Stimulated activated CD4-positive, alpha-beta T cell treated with anti-CD3 and anti-CD28 coated beads, Interleukin-12 subunit alpha, Interleukin-12 subunit beta, amount 100 ng/mL, for 4 hours (primary cell): ENCODE measurements at places on chromosomes 3 and 15.

- no peak for DNase-seq
These were observed 44.2 kb downstream of the SMAD6 start for GRCh38 chr15:66746231-66746605.

DNA sequence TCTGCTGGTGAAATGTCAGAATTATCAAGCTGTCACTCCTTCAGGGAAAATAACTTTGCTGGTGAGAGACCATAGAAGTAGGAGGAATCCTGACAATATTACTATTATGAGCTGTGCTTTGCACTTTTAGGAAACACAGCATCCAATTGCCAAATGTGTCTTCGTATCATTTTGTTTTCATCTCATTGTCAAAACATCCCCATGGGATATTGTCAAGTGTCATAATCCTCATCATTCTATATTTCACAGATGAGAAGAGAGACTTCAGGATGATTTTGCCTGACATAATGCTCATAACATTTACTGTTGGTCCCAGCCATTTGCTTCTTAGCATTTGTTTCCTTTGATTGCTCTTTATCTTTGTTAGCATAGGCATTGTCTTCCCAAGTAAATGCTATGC, 120.5 kb upstream of the NUDT16 start:
- DNase-seq: no peak

GRCh38 chr15:68184616-68185480, 20.3 kb downstream of the CALML4 start:
- no peak for DNase-seq

- no peak for DNase-seq
These were observed 12.3 kb upstream of the ALCAM start for GRCh38 chr3:105354429-105354828.

- DNase-seq: no peak
These were observed 5.5 kb downstream of the KLF13 start for GRCh38 chr15:31332020-31332680.

DNA sequence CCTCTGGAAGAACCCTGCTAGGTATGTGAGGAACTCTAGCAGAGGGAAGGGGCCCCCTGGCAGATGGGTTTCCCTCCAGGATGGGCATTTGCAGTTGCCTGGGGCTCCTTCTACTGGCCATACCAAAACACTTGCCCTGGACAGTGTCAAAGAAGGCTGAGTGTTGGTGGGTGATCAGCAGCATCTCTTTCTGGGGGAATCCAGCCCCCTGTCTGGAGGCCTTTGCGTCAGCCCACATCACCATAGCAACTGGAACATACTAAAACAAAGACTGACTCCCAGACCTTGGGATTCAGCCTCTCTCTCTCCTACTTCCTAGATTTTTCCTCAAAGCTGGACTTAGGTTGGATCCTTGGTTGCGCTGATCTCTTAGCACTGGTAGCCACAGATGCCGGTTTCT, 8.1 kb downstream of the CEMIP start:
- DNase-seq: no peak

DNA sequence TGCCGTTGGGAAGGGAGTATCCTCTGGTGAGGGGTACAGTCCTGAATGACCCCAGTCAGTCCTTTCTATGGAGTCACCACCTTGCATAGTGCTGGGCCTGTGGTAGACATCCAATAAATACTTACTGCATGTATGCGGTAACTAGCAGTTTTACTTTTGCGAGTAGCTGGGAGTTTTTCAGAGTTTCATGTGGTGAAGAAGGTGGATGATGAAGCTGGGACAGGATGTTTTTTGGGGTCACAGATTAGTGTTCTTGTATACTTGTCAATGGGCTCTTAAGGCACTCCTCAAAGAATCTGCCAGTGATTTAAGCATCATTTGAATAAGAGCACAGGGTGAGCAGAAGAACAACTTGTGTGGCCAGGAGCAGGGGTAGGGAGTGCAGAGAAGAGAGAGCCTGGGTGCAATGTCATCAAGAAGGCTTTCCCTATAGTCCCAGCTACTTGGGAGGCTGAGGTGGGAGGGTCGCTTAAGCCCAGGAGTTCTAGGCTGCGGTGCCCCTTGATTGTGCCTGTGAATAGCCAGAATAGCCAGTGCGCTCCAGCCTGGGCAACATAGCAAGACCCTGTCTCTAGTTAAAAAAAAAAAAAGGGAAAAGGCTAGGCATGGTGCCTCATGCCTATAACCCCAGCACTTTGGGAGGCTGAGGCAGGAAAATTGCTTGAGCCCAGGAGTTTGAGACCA, 22.1 kb downstream of the PPCDC start:
- no peak for DNase-seq

DNA sequence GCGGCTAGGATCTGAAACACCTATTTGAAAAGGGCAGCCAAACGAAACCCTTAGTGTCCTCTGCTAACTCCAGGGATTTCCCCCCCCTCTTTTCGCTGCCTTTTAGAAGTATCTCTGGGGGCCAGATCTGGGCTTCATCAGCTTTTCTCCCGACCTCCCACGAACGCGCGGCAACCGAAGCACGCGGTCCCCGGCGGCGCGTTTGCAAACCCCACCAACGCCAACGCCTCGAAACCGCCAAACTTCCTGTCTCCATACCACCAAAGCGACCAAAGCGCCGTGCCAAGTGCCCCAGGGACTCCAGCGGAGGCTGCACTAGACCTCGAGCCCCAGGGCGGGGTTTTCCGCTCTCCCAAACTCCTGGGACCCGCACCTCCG, 155.8 kb upstream of the FRMD4B start:
- DNase-seq: no peak

DNA sequence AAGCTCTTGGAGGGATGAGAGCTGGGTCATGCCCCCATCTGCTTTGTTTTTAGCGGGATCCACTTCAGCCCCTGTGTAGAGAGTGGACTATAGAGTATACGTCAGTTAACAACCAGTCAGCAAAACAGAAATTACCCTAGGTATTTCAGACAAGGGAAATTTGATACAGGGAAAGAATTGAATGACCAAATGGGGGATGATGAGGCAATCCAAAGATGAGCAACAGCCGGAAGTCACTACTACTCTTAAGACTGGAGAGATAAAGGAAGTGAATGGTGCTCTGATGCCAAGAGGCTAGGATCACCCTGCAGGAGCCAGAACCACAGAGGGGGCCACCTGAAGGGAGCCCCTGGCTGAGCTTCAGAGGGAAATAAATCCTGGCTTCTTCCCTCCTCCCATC, 1.7 kb upstream of the GPR62 start:
- no peak for DNase-seq

GRCh38 chr3:72821161-72821781, 27.0 kb downstream of the SHQ1 start:
- no peak for DNase-seq

DNA sequence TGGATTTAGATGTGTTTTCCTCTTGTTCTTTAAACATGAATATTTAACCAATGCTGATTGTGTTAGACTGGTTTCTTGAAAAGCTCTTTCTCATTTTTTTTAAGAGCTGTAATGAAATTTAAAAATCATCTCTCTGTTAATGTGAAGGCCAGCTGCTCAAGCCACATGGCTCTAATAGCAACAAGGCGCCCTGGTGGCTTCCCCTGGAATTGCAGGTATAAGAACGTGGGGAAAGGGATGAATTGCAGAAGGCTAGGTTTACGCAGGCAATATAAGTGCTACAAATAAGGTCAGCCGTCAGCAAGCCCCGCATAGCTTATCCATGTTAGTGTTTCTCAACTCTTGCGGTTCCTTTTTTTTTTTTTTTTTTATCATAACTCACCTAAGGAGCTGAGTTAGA, 108.5 kb downstream of the SAMMSON start:
- DNase-seq: no peak

- no peak for DNase-seq
These were observed 119.3 kb downstream of the HCN4 start for GRCh38 chr15:73249499-73249898.

- no peak for DNase-seq
These were observed 33.8 kb upstream of the GREM1 start for GRCh38 chr15:32683906-32684584.

DNA sequence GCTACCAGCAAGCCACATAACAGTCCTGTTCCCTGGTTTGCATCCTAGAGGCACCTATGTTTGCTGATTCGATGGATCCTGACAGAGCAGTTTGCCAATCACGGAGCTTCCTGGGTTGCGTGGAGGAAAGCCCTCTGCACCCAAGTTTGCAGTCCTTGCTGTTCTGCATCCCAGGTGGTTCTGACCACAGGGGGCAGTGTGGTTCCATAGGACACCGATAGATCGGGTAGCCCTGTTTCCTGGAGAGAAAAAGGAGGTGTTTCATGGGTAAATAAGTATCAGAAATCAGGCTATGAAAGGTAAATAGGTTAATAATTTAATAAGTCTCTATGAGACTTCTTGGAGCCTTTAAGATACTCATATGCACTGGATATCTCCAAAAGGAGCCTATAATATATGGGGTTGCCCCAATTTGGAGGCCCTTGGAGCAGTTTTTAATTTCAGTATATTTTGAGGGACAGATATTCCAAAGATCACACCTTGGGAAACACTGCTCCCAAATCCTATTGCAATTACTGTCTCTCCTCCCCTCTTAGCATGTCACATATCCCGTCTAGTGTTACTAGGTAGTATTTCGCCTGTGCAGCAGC, 194.6 kb upstream of the TPM1 start:
- peak; percentile 33 for DNase-seq

GRCh38 chr15:94164971-94165370, 66.4 kb upstream of the MCTP2 start:
- DNase-seq: no peak

GRCh38 chr3:6421666-6422445, 439.1 kb upstream of the GRM7 start:
- DNase-seq: no peak

DNA sequence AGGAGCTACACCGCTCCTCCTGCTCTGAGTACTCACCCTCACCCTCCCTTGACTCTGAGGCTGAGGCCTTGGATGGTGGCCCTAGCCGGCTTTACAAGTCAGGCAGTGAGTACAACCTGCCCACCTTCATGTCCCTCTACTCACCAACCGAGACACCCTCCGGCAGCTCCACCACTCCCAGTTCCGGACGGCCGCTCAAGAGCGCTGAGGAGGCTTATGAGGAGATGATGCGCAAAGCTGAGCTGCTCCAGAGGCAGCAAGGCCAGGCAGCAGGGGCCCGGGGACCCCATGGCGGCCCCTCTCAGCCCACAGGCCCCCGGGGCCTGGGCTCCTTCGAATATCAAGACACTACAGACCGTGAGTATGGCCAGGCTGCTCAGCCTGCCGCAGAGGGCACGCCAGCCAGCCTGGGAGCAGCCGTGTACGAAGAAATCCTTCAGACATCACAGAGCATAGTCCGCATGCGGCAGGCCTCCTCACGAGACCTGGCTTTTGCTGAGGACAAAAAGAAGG, 21.2 kb upstream of the APEH start:
- DNase-seq: no peak

- no peak for DNase-seq
These were observed 60.5 kb upstream of the GLCE start for GRCh38 chr15:69099941-69100340.

GRCh38 chr3:87200060-87200647, 27.0 kb upstream of the CHMP2B start:
- DNase-seq: no peak

DNA sequence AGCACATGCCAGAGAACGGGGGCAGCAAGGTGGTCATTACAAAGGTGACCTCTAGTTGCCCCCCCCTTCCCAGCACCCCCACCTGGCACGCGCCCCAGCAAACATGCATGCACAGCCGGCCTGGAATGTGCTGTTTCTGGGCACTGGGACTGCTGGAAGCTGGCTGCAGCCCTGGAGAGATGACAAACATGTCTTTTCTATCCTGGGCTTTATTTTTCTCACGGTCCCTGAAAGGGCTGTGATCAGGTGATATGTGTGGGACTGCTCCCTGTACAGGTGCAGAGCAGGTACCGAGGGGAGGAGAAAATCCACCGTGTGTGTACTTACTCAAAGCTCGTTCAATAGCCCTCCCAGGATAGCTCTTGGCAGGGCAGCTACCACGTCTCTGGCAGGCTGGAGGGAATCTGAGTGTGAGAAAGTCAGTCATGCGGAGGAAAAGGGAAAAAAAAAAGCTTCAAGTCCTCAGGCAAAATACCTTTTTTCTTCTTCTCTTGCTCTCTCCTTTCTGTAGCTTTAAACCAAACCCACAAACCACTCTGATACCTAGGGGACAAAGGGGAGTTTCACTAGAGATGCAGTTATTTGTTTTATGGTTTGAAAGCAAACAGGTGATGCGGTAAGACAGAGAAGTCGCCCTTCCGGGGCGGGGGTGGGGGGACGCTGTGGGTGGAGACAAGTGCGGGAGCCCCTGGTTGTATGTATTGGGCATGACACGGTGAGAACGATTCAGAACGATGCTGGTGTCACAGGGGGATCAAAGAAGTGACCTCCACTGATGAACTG, 5.0 kb upstream of the HES1 start:
- DNase-seq: no peak

GRCh38 chr3:102905811-102906210, 471.0 kb downstream of the ZPLD1 start:
- no peak for DNase-seq

- no peak for DNase-seq
These were observed 54.0 kb downstream of the DAPK2 start for GRCh38 chr15:63992300-63992699.

DNA sequence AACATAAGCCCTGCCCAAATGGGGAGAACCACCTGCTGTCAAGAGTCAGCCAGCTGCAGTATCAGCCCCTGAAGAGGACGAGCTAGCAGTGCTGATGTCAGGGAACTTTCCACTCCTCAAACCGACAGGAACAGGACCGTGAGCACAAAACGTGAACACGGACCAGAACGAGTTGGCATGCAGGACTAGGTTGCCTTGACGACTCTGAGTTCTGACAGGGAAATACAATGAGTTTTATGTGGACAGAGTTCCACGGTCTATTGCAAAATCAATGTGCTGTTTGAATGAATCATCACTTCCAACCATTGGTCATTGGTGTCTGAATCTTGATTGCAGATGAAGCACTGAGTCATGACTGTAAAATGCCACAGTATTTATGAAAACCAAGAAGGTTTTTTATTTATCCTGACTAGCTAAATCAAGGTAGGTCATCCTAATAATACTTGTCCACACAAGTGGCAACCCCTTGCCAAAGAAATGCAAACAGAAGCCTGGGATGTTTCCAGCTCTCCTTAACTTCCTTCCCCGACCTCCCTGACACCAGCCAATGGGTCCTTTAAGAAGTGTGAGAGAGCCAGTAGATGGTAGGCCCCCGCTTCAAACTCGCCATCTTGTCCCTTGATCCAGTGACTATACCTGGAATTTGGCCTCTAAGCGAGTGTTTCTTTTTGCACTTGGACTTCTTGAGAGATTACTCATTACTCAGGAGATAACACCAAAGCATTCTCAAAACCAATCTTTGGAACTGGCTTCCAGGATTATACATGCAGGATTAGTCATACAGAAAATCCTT, 119.6 kb downstream of the ASB7 start:
- no peak for DNase-seq

DNA sequence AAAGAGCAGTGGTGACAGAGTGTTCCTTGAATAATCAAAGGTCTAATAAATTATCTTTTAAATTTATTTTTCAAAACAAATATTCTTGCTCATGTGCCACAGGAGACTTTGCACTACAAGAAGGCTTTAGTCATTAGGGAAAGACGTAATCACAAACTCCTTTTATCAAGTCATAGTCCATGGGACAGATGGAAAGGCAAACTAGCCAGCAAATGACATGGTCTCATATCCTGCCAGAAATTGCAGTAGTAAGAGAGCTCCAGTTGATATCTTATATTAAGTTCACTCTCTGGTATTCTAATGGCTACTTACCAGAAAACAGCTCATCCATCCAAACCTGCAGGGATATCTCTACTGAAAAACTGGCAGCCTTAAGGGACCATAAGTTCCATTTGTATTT, 225.0 kb upstream of the TP63 start:
- DNase-seq: no peak

- no peak for DNase-seq
These were observed 84.0 kb upstream of the ATP11B start for GRCh38 chr3:182709306-182709705.

- DNase-seq: no peak
These were observed 18.4 kb downstream of the ITGA11 start for GRCh38 chr15:68413363-68414205.

- DNase-seq: no peak
These were observed 607 bp downstream of the MRPL47 start for GRCh38 chr3:179603831-179604230.
